ENCODE measurements at places on chromosomes 3 and 15.

DNA sequence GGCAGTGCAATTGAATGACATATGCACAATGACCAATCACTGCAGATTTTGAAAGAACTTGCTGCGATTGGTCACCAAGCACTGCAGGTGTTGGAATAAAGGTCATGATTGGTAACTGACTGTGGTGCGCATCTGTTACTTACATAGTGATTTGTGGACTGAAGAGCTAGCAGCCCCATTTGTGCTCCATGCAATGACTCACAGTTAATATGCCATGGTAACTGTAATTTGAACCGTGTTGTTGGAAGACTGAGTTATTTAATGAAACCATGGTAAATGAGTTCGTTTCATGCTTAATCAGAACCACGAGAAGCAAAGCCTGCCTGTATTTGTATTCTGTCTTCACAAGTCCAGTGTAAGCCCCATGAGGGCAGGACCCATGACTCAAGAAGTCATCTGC is 220.5 kb downstream of the TJP1 start:
- no peaks in the 10 kb centered on the region for H3K36me3 ChIP-seq
- H3K4me1 ChIP-seq: no peaks in the 10 kb centered on the region
- no peak overlapping the region for H3K4me3 ChIP-seq
- H3K27me3 ChIP-seq: peaks cover 33% of the 10 kb centered on the region
- H3K27ac ChIP-seq: no peak overlapping the region

GRCh38 chr15:40479024-40479423 is 8.2 kb downstream of the CHST14 start:
- no peaks in the 10 kb centered on the region for H3K4me1 ChIP-seq
- no peak overlapping the region for H3K27ac ChIP-seq
- no peaks in the 10 kb centered on the region for H3K36me3 ChIP-seq
- H3K27me3 ChIP-seq: peaks cover 4% of the 10 kb centered on the region
- H3K4me3 ChIP-seq: no peak overlapping the region
- DNase-seq: no peak

DNA sequence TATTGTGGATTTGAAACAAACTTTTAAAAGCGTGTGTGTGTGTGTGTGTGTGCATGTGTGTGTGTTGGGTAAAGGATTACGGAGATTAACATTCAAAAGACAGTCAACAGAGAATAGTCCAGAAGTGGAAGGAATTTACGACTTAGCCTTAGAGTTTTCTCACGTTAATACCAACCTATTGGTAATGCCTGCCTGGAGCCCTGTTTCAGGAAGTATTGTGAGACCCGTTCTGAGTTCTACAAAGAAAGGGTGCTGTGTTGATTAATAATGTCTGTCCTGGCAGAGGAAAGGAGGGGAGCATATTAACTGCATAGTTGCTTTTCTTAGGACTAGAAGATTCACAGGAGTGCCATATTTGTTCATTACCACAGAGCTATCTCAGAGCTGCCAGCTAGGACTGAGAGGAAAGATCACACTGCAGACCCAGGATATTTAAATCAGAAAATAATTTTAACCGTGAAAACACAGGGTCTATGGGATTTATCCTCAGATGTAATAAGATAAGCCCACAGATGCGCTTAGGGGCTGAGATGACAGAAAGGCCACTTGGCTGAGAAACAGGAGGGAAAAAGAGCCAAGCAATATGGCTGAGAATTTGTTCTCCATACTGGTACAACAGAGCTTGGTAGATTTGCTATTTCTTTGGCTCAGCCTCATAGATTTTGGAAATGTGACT is 40.5 kb upstream of the FRMD4B start:
- no peak overlapping the region for H3K27ac ChIP-seq
- H3K4me3 ChIP-seq: no peak overlapping the region
- no peaks in the 10 kb centered on the region for H3K4me1 ChIP-seq

DNA sequence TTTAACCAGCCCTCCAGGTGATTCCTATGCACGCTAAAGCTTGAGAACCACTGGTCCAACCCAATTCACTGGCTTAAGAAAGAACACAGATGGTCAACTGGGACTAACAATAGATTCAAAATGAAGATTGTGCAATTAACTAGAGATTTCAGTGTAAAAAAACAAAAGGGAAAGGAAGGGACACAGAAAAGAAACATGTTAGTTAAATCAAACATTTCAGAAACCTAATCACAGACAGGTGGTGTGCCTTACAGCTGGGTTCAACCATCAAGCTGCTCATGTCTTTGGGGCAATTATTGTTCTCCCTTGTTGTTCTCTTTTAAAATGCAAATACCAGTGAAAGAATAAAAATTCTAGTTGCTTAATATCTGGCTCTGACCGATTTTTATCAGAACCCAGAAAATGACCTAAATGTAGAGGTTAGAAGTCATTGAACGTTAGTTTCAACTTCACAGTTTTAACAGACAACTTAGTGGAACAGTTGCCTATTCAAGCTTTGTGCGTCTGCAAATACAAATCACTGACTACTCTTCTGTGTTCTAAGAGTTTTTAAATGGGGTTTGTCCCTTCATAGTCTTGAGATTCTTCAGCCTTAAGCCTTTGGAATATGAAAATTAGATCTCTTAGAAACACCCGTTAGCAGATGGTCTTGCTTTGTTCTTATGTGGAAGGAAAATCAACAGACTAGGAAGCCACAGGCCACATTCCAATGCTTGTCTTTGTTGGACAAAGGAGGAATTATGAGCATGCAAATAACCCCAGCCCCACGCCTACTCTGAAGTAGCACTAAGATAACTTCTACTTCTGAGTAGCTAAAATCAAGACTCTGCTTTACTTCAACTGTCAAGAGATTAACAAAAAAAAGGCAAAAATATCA is 223.4 kb downstream of the ATP8B4 start:
- H3K36me3 ChIP-seq: no peaks in the 10 kb centered on the region
- H3K27me3 ChIP-seq: no peaks in the 10 kb centered on the region
- peak overlapping the region; percentile 69 for H3K27ac ChIP-seq

DNA sequence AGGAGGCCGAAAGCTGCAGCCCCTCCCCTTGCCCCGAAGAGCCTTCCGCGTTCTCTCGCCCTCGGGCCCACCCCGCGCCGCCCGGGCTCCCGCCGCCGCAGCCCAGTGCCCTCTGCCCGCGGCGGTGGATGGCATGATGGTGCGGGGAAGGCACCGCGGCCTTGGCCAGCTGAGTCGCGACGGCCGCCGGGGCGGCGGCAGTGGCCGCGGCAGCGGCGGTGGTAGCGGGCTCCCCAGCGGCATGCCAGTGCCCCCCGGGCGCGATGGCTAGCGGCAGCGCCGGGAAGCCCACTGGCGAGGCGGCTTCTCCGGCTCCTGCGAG is 1.2 kb downstream of the TLNRD1 start:
- H3K36me3 ChIP-seq: peaks cover 6% of the 10 kb centered on the region
- H3K27ac ChIP-seq: no peak overlapping the region
- H3K4me3 ChIP-seq: peak overlapping the region; percentile 94

- H3K4me1 ChIP-seq: peaks cover 3% of the 10 kb centered on the region
- H3K27me3 ChIP-seq: no peaks in the 10 kb centered on the region
- no peak for DNase-seq
- no peak overlapping the region for H3K27ac ChIP-seq
- H3K4me3 ChIP-seq: no peak overlapping the region
- no peaks in the 10 kb centered on the region for H3K36me3 ChIP-seq
Measured at GRCh38 chr3:125132815-125133214, 77.0 kb upstream of the HEG1 start.

DNA sequence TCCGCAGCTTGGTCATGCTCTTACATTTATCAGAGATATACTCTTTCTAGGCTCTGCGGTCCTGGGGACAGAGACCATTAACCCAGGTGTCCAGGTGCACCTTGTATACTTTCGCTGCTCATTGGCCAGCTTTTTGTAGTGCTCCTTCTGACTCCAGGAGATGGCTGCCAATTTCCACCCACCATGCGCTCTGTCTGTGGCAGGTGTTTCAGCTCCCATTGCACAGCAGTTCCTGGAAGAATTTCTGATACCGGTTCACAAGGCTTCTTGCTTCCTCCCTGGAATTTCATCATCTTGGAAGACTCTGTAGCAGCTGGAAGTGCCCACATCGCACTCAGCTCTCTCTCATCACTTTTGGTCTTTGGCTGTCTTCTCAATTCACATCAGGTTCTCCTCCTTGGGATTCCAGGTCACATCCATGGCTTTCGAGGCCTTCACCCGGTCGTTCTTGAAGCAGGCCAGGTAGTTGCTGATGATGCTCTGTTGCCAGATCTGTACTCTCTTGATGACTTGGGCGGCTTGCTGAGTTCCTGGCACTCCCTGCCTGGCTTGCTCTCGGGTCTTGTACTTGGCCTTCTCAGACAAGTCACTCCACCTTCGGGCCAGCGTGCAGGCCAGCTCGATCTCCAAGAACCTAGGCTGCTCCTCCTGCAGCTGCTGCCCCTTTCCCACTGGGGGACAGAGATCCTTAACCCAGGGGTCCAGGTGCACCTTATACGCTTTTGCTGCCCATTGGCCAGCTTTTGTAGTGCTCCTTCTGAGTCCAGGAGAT is 41.1 kb upstream of the ARL8B start:
- DNase-seq: no peak
- H3K4me1 ChIP-seq: peaks cover 3% of the 10 kb centered on the region
- H3K27ac ChIP-seq: no peak overlapping the region
- no peaks in the 10 kb centered on the region for H3K27me3 ChIP-seq

- peak overlapping the region; percentile 43 for H3K27ac ChIP-seq
- H3K27me3 ChIP-seq: no peaks in the 10 kb centered on the region
- no peaks in the 10 kb centered on the region for H3K4me1 ChIP-seq
- no peak for DNase-seq
Measured at GRCh38 chr15:35690698-35691116, 144.7 kb upstream of the DPH6 start.

- no peak for DNase-seq
- peaks cover 5% of the 10 kb centered on the region for H3K4me1 ChIP-seq
- no peaks in the 10 kb centered on the region for H3K36me3 ChIP-seq
- H3K4me3 ChIP-seq: no peak overlapping the region
Measured at GRCh38 chr3:159860269-159861116, 128.1 kb upstream of the IL12A start.

DNA sequence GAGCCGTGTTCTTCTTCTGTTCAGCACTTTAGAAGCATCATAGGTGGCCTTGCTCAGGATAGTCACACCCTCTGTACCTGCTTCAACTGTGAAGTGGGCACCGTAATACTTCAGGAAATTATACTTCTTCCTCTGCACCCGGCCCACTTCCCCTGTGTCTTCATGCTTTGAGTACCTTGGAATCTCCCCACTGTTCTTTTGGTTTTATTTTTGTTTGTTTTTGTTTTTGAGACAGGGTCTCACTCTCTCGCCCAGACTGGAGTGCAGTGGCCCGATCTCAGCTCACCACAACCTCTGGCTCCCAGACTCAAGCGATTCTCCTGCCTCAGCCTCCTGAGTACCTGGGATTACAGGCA is 1.7 kb downstream of the P2RY14 start:
- H3K27ac ChIP-seq: no peak overlapping the region
- peaks cover 7% of the 10 kb centered on the region for H3K4me1 ChIP-seq
- no peak overlapping the region for H3K4me3 ChIP-seq
- H3K36me3 ChIP-seq: no peaks in the 10 kb centered on the region
- no peaks in the 10 kb centered on the region for H3K27me3 ChIP-seq

GRCh38 chr3:105938101-105938500 is 69.3 kb upstream of the CBLB start:
- no peaks in the 10 kb centered on the region for H3K27me3 ChIP-seq
- no peaks in the 10 kb centered on the region for H3K36me3 ChIP-seq
- no peak overlapping the region for H3K27ac ChIP-seq
- no peaks in the 10 kb centered on the region for H3K4me1 ChIP-seq

DNA sequence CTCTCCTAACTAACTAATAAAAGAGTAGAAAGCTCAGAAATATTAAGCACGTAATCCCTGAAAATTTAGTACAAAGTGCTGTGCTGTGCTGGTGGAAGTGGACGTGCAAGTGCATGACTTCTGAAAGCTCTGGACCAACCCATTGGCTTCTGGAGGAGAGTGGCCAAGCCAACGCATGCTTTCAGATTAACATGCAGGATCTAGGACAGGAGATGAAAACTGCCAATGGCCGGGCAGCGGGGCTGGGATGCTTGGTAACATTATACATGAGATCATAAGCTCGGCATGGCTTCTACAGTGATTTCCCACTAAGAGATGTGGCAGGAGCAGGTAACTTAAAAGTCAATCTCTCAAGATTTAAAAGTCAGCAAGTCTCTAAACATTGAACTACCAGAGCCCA is 170.8 kb upstream of the SNTN start:
- no peak overlapping the region for H3K27ac ChIP-seq
- H3K36me3 ChIP-seq: no peaks in the 10 kb centered on the region
- H3K27me3 ChIP-seq: peaks cover 2% of the 10 kb centered on the region
- DNase-seq: no peak

GRCh38 chr3:62803276-62803675 is 71.9 kb downstream of the CADPS start:
- DNase-seq: peak; percentile 47
- H3K27me3 ChIP-seq: no peaks in the 10 kb centered on the region
- H3K36me3 ChIP-seq: no peaks in the 10 kb centered on the region
- H3K4me1 ChIP-seq: peaks cover 8% of the 10 kb centered on the region
- no peak overlapping the region for H3K4me3 ChIP-seq
- H3K27ac ChIP-seq: no peak overlapping the region

DNA sequence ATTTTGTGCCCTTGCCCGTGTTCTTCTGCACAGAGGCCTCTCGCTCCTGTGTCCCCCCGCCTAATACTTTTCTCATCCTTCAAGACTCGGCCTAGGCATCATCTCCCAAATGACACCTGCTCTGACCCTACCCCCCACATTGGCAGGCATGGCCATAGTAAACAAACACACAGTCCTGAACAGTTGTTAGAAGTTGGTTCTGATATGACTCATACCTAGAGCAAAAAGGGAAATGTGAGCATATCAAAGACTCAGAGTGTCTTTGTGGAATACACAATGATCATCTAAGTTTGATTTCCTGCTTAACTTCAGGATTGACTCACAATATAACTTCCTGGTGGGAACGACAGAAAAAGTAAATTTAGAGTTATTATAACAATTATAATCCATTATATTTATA is 120.5 kb downstream of the POLR2M start:
- no peak overlapping the region for H3K4me3 ChIP-seq
- H3K27ac ChIP-seq: no peak overlapping the region
- no peaks in the 10 kb centered on the region for H3K36me3 ChIP-seq
- H3K27me3 ChIP-seq: no peaks in the 10 kb centered on the region
- DNase-seq: no peak

DNA sequence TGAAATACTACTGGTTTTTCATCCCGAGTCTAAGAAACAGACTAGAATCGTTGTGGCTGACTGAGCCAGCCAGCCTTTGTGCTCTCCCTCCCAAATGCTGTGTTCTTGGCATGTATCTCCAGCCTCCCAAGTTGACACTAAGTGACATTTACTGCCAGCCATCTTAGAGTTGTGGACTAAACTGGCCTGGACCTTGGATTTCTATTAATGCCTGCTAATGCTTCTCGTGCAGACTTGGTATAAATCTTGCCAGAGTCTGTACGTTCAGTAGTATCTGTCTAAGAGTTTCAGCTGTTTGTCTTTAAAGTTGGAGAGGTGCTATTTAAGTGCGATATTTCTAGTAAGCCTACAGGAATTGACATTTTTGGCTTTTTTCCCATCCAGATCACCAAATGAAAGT is 166.6 kb upstream of the BHLHE40 start:
- no peak overlapping the region for H3K4me3 ChIP-seq
- no peaks in the 10 kb centered on the region for H3K4me1 ChIP-seq
- no peaks in the 10 kb centered on the region for H3K27me3 ChIP-seq
- DNase-seq: no peak
- H3K36me3 ChIP-seq: peaks cover 2% of the 10 kb centered on the region
